ENCODE measurements at places on chromosomes 1 and 21.

DNA sequence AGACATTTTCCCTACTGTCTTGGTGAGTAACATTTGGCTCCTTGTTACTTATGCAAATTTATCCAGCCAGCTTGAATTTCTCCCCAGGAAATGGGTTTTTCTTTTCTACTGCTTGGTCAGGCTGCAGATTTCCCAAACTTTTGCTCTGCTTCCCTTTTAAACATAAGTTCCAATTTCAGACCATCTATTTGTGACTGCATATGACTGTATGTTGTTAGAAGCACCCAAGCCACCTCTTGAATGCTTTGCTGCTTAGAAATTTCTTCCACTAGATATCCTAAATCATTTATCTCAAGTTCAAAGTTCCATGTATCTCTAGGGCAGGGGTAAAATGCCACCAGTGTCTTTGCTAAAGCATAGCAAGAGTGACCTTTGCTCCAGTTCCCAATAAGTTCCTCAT lies 32.3 kb upstream of the CITED4 start:
- DNase-seq, result no peak

DNA sequence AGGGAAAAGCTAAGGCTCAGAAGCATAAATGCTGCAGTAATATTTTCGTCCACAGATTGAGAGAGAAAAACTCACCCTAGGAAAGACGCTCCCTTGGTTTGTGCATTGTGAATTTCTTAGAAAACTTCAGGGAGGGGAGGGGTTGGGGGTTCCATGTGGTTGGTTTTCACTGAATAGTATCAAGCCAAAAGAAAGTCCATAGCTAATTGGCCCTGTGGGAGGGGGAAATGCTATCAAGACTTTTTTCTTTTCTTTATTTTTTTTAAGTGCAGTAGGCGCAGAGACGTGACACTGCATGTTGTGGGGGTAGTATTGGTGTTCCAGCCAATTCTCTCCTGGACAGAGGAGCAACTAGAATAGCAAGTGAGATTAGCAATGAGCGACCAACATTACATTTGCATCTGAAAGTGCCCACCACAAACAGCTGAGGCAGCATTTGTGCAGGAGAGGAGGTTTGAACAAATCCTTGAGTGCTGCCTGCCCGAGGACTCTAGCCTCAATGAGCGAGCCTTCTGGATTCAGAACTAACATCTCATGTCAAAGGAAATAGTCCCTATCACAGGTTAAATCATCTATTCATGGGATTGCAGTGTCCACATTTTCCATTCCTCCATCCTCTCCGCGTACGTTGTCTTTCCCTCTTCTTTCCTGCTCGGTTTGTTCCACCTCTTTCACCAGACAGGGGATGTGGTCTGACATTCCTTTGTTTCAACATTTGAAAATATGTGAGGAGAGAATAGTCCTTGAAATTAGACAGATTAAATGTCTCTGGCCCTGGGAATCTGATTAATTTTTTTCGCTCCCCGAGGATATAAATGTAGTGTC lies 118.0 kb upstream of the MARK1 start:
- no peak for DNase-seq

DNA sequence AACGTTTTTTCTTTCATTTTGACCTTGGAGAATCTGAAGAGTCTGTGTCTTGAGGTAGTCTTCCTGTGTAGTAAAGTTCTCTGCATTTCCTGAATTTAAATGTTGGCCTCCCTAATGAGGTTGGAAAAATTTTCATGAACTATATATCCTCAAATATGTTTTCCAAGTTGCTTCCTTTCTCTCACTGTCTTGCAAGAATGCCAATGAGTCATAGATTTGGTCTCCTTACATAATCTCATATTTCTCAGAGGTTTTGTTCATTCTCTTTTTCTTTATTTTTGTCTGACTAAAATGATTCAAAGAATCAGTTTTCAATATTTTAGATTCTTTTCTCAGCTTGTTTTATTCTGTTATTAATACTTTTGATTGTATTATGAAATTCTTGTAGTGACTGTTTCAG lies 87.6 kb downstream of the DRAM2 start:
- DNase-seq, result no peak

- no peak for DNase-seq
Observed at GRCh38 chr1:193931356-193931755, 744.9 kb upstream of the B3GALT2 start.

DNA sequence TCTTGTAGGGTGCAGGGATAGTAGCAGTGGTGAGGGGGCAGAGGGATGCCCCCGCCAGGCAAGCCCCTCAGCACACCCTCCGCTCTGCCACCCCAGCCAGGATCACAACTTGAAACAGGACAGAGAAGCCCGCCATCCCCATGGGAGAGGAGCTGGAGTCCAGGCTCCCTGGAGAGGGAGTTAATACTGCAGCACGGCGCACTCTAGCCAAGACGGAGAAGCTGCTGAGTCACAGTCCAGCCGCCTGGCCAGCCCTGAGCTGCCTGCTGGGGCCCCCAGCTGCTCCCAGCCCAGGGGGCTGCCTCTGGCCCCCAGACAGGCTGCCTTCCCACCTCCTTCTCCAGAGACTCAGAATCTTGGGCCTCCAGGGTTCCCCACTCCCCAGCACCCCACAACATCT lies 87.2 kb downstream of the SYT2 start:
- DNase-seq, result no peak

GRCh38 chr1:84165601-84166000 lies 21.5 kb downstream of the PRKACB start:
- no peak for DNase-seq

DNA sequence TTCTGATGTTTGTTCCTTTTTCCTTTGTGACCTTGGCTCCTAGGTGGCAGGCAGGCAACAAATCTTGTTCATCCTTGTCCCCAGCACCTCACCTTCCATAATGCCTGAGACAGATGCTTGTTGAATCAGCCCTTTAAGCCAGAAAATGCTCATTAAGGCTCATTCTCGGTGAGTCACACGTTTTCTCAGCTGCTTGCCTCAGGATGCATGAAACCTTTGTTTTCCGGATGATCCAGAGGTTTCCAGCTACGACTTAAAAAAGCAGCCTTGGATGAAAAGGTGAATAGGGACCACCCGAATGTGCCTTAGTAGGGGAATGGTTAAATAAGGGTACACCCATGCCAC lies 4.6 kb upstream of the ATP13A2 start:
- no peak for DNase-seq

DNA sequence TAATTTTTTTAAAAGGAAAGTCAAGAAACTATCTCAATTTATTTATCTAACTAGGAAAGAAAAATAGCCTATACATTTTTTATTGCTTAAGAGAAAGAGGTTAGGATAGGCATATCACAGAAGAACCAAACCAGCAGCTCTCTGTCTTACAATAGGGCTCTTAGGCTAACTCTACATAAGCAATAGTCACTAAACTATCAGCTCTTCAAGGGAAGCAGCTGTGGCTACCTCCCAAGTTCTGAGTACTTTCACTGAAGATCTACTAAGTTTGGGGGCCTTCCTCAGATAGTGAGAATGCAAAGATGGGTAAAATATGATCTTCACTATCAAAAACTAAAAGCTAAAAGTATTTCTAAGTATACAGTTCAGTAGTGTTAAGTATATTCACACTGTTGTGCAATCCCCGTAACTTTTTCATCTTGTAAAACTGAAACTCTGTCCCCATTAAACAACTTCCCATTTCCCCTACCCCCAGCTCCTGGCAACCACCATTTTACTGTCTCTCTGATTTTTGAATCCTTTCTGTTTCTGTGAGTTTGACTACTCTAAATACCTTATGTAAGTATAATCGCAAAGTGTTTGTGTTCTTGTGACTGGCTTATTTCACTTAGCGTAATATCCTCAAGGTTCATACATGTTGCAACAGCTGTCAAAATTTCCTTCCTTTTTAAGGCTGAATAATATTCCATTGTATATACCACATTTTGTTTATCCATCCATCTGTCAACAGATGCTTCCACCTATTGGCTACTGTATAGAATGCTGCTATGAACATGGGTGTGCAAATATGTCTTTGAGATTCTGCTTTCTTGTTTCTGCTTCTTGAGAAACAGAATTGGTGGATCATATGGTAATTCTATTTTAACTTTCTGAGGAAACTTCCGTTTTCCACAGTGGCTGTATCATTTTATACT lies 73.3 kb downstream of the ACBD6 start:
- DNase-seq, result no peak

DNA sequence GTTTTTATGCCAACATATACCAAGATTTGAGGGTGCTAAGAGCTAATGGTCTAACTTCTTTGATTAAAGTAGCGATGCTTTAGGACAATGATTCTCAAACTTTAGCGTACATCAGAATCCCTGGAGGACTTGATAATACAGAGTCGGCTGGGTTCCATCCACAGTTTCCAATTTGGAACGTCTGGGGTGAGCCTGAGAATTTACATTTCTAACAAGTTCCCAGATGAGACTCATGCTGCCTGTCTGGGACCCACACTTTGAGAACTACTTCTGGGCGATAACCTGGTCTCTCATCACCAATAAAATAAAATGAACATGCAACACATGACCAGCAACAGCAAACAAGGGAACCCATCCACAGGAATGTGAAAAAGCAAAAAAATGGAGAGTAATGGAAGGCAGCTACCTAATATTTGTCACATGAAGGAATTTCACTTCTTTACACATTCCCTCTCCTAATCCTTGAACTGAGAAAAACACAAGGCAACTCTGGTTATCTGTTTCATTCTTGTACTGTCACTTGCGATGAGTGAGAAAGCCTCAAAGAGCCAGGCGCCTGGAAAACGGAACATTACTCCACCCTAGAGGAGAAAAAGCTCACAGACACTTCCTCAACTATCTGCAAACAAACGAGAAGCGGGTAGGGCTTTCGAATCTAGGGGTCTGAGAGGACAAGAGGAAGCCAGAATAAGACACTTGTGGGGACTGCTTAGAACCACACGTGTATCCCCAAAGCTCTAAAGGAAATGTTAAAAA lies 14.0 kb downstream of the HSF2BP start:
- peak; percentile 14 for DNase-seq

Measured in stimulated activated CD4-positive, alpha-beta T cell treated with anti-CD3 and anti-CD28 coated beads, Interleukin-1b, Interleukin-23, amount 100 ng/mL, for 48 hours (primary cell).